HCT116 (cell line): ENCODE measurements at places on chromosomes 12 and 14. TPM values are rescaled to one million over a fixed set of nuclear protein-coding genes. Genes with fewer than 3 reads are reported as not detected.

Gene DIABLO
- 60.1 TPM for total RNA-seq

Gene OR10P1
- not detected for total RNA-seq

Gene C12orf56
- not detected for total RNA-seq

Gene GNPNAT1
- total RNA-seq, result 33.7 TPM

DNA sequence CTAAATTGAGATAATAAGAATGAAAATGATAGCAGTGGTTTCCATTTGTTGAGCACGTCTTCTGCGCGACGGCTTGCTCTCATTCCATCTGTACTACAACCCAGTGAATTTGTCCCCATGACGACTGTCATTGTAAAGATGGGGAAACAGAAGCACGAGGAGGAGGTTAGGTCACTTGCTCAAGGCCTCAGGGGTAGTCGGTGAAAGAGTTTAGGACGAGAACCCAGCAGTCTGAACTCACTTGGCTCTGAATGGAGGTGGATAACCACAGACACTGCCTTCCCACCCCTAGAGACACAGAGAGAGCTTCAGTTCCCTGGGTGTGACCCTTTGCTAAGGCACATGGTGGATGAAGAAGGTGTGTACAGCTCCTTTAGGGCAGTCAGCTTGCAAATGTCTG is 30.9 kb upstream of the PLEKHG3 start:
- no peak overlapping the region for H3K4me3 ChIP-seq
- no peaks in the 10 kb centered on the region for H3K4me1 ChIP-seq
- H3K27me3 ChIP-seq, result no peaks in the 10 kb centered on the region

- H3K36me3 ChIP-seq, result no peaks in the 10 kb centered on the region
- no peak overlapping the region for H3K27ac ChIP-seq
- no peak for DNase-seq
- no peak overlapping the region for H3K4me3 ChIP-seq
- H3K4me1 ChIP-seq, result no peaks in the 10 kb centered on the region
Measured at GRCh38 chr12:126668538-126668937, 1598.4 kb upstream of the TMEM132C start.

GRCh38 chr12:65959452-65959851 is 135.2 kb downstream of the HMGA2 start:
- H3K27me3 ChIP-seq, result no peaks in the 10 kb centered on the region
- no peak for DNase-seq
- no peak overlapping the region for H3K4me3 ChIP-seq
- H3K36me3 ChIP-seq, result peaks cover 38% of the 10 kb centered on the region; the same call in 1 of the 2 replicates
- H3K27ac ChIP-seq, result no peak overlapping the region
- H3K4me1 ChIP-seq, result peaks cover 69% of the 10 kb centered on the region

DNA sequence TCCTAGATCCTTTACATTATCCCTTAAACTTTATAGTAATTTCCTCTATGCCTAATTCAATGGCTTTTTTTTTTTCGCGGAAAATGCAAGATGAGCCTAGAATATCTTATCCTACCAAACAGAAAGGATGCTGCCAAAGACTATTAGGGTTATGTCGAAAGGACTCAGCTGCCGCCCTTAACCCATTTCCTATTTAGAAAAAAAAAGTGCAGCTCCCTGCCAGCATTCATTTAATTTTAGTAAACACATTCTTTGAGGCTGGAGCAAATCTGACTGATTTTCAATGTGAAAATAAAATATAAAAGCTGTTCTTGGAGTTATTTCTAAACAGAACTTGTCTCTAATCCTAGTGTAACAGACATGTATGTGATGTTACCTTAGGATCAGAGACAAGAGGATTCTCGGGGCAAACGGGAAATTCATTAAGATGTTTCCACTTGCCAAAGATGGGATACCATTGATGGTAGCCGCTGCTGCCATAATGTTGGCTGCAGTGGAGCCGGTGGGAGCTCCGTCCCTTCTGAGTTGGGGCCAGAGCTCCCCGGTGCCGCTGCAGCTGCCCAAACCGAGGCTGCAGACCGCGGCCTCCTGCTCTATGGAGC is 8.2 kb upstream of the A2M start:
- no peaks in the 10 kb centered on the region for H3K4me1 ChIP-seq
- H3K4me3 ChIP-seq, result no peak overlapping the region
- DNase-seq, result no peak
- H3K27me3 ChIP-seq, result peaks cover 45% of the 10 kb centered on the region
- no peak overlapping the region for H3K27ac ChIP-seq

- no peak overlapping the region for H3K27ac ChIP-seq
Measured at GRCh38 chr14:50750323-50750722, 80.6 kb downstream of the NIN start.

DNA sequence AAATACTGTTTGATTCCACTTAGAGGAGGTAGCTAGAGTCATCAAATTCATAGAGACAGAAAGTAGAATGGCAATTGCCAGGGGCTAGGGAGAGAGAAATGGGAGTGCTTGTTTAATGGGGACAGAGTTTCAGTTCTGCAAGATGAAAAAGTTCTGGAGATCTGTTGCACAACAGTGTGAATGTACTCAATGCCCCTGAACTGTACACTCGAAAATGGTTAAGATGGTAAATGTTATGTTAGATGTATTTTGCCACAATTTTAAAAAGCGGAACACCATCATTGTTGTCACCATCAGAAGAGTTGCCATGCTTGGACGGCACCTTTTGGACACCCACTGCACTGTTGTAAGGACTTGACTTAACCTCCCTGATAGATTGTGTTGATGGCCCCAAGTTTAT is 106.9 kb downstream of the SCARB1 start:
- no peak overlapping the region for H3K27ac ChIP-seq
- no peaks in the 10 kb centered on the region for H3K4me1 ChIP-seq
- no peaks in the 10 kb centered on the region for H3K27me3 ChIP-seq
- DNase-seq, result no peak
- no peaks in the 10 kb centered on the region for H3K36me3 ChIP-seq

GRCh38 chr12:118456741-118457140 is 80.4 kb downstream of the SUDS3 start:
- H3K36me3 ChIP-seq, result no peaks in the 10 kb centered on the region
- DNase-seq, result no peak
- H3K4me1 ChIP-seq, result no peaks in the 10 kb centered on the region
- H3K4me3 ChIP-seq, result no peak overlapping the region
- H3K27ac ChIP-seq, result no peak overlapping the region

GRCh38 chr12:98438656-98439230 is 76.6 kb upstream of the TMPO start:
- H3K27ac ChIP-seq, result no peak overlapping the region
- no peaks in the 10 kb centered on the region for H3K27me3 ChIP-seq
- DNase-seq, result no peak
- H3K4me1 ChIP-seq, result no peaks in the 10 kb centered on the region

- no peaks in the 10 kb centered on the region for H3K36me3 ChIP-seq
- H3K4me3 ChIP-seq, result no peak overlapping the region
- DNase-seq, result no peak
- no peaks in the 10 kb centered on the region for H3K4me1 ChIP-seq
Measured at GRCh38 chr14:35471803-35472202, 62.2 kb upstream of the INSM2 start.

DNA sequence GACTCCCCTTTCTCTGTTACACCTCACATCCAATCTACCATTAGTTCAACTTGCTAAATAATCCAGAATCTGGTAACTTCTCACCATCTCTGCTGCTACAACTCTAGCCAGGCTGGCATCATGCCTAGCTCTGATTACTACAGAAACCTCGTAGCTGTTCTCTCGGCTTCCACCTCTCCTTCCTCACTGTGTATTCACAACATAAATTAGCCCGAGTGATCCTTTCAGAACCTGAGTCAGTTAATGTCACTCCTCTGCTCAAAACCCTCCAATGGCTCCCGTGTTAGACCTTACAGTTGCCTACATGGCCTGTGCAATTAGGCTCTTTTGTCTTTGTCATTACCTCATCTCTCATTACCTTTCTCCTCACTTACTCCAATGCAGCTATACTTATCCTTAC is 139.4 kb downstream of the PDE3A start:
- H3K4me1 ChIP-seq, result no peaks in the 10 kb centered on the region
- H3K27me3 ChIP-seq, result no peaks in the 10 kb centered on the region
- no peak overlapping the region for H3K4me3 ChIP-seq

DNA sequence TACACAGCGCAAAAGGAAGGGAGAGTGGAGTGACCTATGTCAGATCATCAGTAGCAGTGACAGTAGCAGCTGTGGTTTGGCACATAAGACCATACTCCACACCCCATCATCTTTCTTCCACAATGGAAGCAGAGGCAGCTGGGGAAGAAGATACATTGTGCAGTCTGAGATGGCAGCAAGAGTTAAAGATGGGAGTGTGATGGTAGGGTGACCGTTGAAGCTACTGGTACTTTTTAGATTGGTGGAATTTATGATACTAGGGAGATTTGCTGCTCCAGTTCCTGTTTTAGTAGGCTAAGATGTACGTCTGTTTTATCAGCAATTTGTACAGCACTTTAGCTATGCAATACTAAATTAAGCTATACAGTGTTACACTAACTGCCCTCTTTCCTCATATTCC is 291.0 kb downstream of the FUT8 start:
- no peaks in the 10 kb centered on the region for H3K36me3 ChIP-seq
- no peak for DNase-seq
- H3K27ac ChIP-seq, result no peak overlapping the region
- H3K4me1 ChIP-seq, result no peaks in the 10 kb centered on the region
- no peak overlapping the region for H3K4me3 ChIP-seq

DNA sequence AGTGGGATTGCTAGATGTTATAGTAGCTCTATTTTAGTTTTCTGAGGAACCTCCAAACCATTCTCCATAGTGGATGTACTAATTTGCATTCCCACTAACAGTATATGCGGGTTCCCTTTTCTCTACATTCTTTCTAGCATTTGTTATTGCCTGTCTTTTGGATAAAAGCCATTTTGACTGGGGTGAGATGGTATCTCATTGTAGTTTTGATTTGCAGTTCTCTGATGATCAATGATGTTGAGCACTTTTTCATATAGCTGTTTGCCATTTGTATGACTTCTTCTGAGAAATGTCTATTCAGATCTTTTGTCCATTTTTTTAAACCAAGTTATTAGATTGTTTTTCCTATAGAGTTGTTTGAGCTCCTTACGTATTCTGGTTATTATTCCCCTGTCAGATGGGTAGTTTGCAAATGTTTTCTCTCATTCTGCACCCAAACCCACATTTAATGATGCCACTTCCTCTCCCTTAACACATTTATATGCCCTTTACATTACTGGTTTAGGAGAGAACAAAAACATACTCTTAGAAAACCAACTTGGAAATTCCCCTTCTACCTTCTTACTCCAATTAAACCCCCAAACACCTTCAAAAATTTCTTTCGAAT is 48.2 kb downstream of the NELL2 start:
- no peak overlapping the region for H3K27ac ChIP-seq
- no peaks in the 10 kb centered on the region for H3K4me1 ChIP-seq
- no peak for DNase-seq

GRCh38 chr12:54175200-54175963 is 13.4 kb downstream of the SMUG1 start:
- H3K27ac ChIP-seq, result no peak overlapping the region
- H3K4me3 ChIP-seq, result no peak overlapping the region
- peaks cover 30% of the 10 kb centered on the region for H3K27me3 ChIP-seq

DNA sequence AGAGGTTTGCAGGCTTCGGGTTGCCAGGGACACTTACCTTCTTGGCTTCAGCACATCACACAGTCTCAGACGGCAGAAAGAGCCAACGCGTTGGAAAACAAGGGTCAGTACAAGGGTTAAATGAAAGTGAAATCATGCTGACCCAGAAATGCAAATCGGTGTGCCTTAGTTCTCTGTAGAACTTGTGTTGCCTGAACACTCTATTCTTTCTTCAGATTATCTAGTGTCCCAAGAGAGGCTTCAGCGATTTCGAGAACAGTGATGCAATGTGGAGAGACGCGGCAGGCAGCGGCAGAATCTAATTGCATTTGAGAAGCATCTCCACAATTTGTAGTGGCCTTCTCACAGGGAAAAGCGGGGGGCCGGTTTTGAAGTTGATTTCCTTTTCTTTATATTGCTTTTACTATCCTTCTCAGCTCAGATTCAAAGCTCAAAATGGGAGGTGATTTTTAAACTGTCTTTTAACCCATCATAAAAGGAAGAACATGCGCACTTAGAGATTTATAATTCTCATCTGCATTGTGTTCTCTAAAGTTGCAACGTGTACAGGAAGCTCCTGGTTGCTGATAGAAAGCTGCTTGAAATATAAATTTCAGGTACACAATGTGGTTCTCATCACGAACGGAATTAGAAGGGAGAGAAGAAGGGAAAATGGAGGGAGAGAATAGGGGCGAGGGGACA is 67.8 kb upstream of the EGLN3 start:
- H3K36me3 ChIP-seq, result no peaks in the 10 kb centered on the region
- no peak for DNase-seq
- H3K27me3 ChIP-seq, result no peaks in the 10 kb centered on the region
- no peak overlapping the region for H3K4me3 ChIP-seq
- H3K4me1 ChIP-seq, result no peaks in the 10 kb centered on the region

- H3K36me3 ChIP-seq, result no peaks in the 10 kb centered on the region
- H3K27ac ChIP-seq, result no peak overlapping the region
- peaks cover 4% of the 10 kb centered on the region; the same call in 1 of the 2 replicates for H3K4me1 ChIP-seq
- DNase-seq, result no peak
- no peaks in the 10 kb centered on the region for H3K27me3 ChIP-seq
- H3K4me3 ChIP-seq, result no peak overlapping the region
Measured at GRCh38 chr12:110907583-110907982, 12.8 kb downstream of the MYL2 start.

- no peak overlapping the region for H3K4me3 ChIP-seq
- DNase-seq, result no peak
- H3K4me1 ChIP-seq, result no peaks in the 10 kb centered on the region
- H3K27me3 ChIP-seq, result no peaks in the 10 kb centered on the region
- no peaks in the 10 kb centered on the region for H3K36me3 ChIP-seq
- H3K27ac ChIP-seq, result no peak overlapping the region
Measured at GRCh38 chr12:52514471-52515318, 5.5 kb downstream of the KRT5 start.

GRCh38 chr14:65927931-65928356 is 515.4 kb downstream of the FUT8 start:
- no peaks in the 10 kb centered on the region for H3K4me1 ChIP-seq
- H3K36me3 ChIP-seq, result no peaks in the 10 kb centered on the region
- H3K27ac ChIP-seq, result no peak overlapping the region
- no peak overlapping the region for H3K4me3 ChIP-seq
- H3K27me3 ChIP-seq, result peaks cover 19% of the 10 kb centered on the region

DNA sequence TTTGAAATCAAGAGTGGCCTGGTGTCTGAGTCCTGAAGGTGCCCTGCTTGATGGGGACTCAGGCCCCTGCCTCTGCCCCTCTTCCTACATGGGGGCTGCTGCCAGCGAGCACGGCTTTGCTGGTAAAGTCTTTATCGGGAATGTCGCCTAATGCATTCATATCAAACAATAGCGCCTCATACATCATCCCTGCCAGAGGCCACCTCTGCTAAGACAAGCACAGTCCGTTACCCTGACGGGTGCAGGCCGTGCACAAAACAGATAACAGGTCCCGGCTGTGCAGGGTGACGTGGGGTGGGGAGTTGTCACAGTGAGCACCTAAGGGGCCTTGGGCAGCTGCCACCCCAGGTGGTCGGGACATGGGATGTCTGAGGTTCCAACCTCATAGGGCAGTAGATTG is 68.4 kb upstream of the FAM222A start:
- no peaks in the 10 kb centered on the region for H3K36me3 ChIP-seq
- no peak overlapping the region for H3K27ac ChIP-seq
- DNase-seq, result no peak
- H3K4me1 ChIP-seq, result peaks cover 6% of the 10 kb centered on the region; the same call in 1 of the 2 replicates
- no peak overlapping the region for H3K4me3 ChIP-seq
